ENCODE measurements at places on chromosomes 6 and 20.

GRCh38 chr20:51766994-51767866 is 960 bp downstream of the ATP9A start:
- DNase-seq = peak; percentile 20

DNA sequence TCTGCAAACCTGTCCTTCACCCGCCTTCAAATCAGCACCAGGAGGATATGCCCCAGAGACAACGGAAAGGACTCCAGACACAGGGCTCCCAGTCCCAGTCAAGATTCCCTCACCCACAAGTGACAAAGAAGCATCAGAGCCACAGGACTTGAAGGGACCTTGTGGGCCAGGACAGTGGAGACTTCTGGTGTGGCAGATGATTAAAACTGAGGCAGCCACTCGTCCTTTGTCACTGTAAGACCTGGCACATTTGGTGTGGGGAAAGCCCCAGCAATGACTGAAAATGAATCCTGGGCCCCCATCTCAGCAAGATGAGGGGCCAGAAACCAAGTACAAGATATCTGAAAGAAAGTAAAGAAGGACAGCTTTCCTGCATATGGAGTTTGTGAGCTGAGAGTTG is 15.6 kb upstream of the GMPR start:
- DNase-seq = no peak

DNA sequence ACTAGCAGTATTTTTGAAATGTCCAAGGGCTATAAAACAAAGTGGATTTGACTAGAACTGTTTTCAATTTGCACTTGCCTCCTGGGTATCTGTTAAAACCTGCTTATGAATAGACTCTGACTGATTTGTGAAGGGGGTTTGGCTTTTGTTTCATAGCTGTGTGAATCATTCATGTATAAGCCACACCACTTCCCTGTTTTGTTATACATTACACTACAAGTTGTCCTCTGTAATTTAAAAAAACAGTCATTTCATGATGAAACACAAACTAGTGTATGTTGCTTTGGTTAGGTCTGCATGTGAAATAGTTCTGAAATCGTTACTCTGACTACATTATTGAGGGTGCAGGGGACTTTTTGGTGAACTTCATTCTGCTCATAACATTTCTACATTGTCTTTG is 121.7 kb downstream of the NKAIN2 start:
- no peak for DNase-seq

- DNase-seq = peak; percentile 24
These were observed 545 bp downstream of the ACTR5 start for GRCh38 chr20:38748861-38749149.

GRCh38 chr6:24188578-24189080 is 62.6 kb downstream of the NRSN1 start:
- DNase-seq = no peak

GRCh38 chr6:44787254-44787834 is 399.8 kb downstream of the CDC5L start:
- no peak for DNase-seq
